ENCODE measurements at places on chromosomes 5 and 9.

DNA sequence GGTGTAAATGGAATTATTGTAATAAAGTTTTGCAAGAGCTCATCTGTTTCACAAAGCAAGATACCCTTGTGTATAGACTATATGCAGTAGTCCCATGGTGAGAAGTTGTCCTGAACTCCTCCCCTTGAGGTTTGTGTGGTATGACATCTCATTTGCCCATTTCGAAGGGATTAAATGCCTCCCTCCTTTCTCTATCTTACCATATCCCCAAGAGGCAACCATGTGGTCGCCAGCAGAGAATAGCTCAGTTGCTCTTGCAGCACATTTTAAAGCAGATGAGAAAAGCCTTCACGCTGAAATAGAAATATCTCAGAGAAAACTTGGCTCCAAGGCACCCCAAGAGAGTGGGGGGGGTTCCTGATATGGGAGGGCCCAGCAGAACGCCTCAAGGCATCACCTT, 4.6 kb downstream of the SEMA6A start:
- DNase-seq = no peak

DNA sequence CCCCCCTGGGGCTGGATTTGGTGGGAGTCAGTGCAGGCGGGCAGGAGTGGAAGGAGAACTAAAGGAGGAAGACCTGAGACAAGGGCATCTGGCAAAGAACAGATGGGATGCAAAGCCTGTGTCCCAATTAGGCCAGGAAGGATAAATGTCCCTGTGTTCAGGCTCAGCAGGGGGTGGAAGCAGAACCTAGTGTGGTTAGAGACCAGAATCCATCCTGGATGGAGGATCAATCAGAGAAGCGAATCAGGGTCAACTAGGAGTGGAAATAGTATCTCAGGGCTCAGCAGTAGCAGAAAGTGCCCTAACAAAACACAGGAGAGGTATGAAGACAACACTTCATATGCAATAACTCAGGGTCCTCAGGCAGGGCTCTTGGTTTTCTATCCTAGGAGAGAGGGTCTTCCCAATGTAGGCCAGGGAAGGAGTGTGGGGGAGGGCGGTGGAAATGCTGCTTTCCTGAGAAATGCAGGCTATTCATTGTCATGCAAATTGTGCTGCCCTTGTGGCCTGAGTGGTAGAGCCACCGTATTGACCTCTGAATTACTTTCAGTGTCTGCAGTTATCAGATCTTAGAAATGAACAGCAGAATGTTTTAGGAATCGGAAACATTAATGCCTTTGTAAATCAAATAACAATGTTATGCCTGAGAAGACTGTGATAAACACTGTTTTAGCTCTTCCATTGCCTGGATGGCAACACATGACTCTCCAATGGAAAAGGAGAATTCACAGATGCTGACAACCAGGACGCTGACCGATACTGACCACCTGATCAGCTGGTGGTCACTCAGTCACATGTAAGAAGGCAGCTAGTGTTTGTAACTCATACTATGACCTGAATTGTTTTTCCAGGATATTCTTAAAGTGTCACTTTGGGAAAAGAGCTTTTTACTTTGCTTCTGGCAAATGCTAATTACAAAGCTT, 323.6 kb downstream of the SEMA5A start:
- no peak for DNase-seq

DNA sequence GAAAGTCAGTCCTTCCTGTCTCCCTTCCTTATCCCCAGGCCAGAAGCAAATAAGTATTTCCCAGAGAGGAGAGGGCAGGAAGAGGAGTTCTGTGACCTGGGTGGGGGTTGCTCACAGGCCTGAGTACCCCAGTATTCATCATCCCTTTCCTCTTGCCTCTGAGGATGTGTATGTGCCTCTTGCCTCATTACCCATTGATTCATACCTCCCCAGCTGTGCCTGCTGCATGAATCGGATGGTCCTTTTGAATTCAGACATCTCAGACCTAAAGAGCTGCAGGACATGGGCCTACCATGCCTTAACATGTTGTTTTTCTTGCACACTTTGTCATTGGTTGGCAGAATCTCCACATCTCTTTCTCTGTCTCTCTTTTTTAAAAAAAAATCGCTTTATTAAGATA, 112.8 kb upstream of the SHB start:
- no peak for DNase-seq

DNA sequence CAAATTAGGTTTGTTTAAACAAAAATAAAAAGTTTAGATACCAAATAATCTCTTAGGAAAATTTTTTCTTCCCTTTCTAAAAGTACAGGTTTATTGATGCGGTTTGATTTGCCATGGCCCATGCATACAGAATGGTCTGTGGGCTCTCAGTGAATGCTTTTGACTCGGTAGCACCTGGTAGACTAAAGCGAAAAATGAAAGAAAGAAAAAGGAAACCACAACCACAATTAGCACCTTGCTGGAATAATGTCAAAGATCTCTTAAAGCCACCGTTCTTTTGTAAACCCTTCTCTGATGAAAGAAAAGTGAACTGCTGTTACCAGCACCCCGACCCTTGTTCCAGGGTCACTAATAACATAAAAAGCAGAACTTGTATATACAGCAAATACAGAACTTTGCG, 157.9 kb downstream of the NFIB start:
- no peak for DNase-seq

DNA sequence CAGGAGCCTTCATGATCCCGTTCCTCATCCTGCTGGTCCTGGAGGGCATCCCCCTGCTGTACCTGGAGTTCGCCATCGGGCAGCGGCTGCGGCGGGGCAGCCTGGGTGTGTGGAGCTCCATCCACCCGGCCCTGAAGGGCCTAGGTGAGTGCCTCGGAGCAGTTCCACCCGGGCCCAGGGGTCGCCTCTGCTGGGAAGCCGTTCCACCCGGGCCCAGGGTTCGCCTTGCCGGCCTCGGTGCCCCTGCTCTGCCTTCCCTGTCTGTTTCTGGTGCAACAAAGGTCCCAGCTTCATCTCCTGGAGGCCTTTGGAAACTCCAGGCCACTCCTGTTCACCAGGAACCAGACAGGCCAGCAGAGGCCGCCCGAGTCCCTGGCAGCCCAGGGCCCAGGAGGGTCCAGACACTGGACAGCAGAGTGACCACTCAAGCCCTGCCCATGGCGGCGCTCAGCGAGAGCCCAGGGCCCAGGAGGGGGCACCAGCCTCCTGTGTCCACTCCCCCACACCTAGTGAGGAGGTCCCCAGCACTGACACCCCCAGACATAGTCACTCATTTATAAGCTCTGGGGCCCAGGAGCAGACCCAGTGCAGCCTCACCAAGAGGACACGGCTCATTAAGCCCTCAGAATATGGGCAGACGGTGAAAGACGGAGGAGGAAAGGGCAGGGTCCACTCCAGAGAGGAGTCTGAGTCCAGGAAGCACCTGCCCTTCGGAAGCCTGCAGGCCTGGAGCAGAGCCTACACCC, 7.5 kb downstream of the SLC6A19 start:
- DNase-seq = no peak

DNA sequence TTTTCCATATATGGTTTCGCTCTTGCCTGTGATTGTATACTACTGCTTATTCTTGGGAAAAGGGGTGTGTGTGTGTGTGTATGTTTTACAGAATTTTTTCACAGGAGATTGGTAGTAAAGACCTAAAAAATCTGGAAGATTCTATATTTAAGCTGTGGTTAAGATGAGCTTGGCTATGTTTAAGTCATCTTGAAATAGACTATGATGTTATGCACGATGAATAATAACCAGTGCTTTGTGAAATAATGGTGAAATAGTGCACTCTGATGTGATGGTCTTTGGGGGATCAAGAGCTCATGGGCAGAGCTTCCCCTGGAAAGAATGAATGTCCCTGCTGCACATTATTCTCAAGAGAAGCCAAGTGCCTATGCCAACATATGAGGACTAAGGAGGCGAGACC, 301.0 kb downstream of the ACTL7B start:
- DNase-seq = no peak

DNA sequence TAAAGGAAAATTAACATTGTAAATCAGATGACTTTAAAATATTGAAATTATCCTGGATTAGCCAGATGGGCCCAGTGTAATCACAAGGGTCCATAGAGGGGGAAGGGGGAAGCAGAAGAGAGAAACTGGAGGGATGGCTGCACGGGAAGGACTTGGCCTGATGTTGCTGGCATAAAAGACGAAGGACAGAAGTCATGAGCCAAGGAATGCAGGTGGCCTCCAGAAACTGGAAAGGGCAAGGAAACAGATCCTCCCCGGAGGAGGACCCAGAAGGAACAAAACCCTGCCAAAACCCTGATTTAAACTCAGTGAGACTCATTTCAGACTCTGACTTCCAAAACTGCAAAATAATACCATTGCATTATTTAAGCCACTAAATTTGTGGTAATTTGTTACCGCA, 100.2 kb downstream of the ADAMTS2 start:
- DNase-seq = peak; percentile 59

- DNase-seq = no peak
These were observed 76.1 kb upstream of the ASS1 start for GRCh38 chr9:130368631-130369103.

- peak; percentile 21 for DNase-seq
These were observed 9.6 kb downstream of the ACSL6 start for GRCh38 chr5:132001647-132002561.

DNA sequence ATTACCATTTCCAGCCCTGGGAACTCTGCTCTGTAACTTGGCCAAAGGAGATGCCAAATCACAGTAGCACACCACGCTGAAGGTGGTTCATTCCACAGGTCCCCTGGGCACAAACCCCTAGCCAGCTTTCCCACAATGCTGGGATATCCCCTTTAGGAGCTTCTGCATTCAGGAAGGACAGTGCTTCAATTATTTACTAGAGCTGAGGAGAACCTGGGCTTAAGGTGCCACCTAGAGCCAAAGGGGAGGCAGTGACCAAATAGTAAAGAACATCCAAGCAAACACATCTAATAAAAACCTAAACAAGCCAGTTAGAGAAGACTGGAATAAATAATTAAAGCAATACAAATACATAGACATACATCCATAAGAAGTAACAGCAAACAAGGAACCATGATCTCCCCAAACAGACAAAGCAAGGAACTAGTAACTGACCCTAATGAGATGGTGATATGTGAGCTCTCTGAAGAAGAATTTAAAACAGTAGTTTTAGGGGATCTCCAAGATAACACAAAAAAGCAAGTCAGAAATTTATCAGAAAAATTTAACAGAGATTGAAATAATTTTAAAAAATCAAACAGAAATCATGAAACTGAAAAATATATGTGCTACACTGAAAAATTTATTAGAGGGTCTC, 14.6 kb downstream of the KIF4B start:
- no peak for DNase-seq

GRCh38 chr5:73918791-73919221, 292.8 kb downstream of the ARHGEF28 start:
- no peak for DNase-seq

GRCh38 chr5:17854901-17855300, 220.6 kb downstream of the TAF11L14 start:
- no peak for DNase-seq

- DNase-seq = no peak
These were observed 18.2 kb upstream of the CEP120 start for GRCh38 chr5:123441408-123441807.

GRCh38 chr5:117829646-117830045, 1158.7 kb downstream of the DTWD2 start:
- DNase-seq = no peak

DNA sequence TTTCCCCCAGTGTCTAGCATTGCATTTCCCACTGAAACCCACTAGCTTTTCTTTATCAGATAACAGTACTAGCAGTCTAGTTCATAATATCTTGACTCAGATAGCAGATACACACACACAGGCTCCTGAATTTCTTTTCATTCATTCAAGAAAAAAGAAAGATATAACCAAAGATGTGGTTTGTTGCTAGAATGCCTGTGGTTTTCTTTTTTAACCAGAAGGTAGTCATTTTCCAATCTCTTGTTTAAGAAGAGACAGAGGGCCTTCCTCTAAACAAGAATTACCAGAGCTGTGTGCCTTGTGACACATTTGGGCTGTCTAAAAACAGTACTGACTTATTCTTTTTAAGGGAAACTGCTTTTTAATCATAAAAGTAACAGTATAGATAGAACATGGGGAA, 167.3 kb downstream of the PJA2 start:
- no peak for DNase-seq

- DNase-seq = no peak
These were observed 57.0 kb upstream of the GRAMD2B start for GRCh38 chr5:126366199-126366560.

DNA sequence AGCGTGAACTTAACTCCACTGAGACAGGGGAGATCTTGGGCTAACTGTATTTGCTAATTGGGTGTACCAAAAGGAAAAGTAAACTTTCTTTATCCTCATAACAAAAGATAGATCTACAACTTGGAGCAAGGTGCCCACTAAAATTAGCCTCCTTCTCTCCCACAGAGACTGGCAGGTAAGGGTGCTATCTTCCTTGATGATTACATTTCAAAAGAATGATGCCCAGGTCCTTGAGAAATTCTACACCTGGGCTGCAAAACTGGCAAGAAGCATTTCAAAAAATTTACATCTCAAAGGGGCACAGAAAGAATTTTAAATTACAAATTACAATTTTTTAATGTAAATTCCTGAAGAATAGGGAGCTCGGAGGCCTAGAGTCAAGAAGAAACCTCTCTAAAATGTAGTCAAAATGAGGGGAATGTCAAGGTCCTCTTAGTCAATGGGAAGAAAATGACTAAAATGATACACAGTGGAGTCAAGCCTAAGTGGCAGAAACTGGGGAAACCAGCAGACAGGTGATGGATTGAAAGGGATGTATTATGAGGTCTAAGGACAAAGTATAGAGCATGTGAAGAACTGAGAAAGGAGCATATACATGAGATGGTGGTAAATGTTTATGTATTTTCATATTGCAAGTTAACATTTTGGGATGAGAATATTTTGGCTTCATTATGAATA, 348.3 kb upstream of the TUSC1 start:
- no peak for DNase-seq

DNA sequence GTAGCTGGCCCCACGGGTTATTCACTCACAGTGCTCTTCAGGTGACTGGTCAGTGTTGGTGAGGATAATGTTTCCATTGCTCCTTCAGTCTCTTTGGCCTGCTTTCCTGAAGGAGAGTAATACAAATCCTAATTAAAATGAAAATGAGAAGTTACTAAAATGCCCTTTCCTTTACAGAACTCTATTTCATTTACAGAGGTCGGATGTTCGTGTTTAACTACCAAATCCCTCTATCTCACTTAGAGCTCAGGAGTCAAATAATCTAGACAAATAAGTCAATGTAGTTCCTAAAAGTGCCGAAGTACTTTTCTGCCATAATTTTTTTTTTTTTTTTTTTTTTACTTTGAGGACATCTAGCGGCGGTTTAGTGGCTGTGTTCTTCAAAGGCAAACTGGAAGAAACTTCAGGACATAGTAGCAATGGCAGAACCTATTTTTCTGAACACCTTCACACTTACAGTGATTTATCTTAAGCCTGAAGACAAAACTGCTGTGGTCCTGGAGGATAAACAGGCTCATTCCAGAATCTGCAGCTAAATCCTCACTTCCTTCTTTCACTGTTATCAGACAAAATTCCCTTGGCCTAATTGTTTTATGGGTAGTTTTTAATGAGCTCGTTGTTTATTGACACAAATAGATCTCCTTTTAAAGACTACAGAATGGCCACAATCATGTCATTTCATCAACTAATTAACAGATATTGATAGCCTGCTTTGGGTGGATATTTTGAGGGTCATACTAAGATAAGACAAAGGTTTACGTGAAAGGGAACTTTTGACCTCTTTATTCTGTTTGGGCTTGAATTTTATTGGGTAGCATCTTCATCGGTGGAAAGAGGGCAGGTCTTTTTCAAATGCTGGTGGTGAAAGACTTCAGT, 207.6 kb upstream of the DMRTA1 start:
- DNase-seq = no peak

GRCh38 chr5:172815631-172816030, 18.4 kb upstream of the ERGIC1 start:
- DNase-seq = no peak

GRCh38 chr9:129121483-129121882, 10.3 kb downstream of the PTPA start:
- DNase-seq = no peak

GRCh38 chr5:151682751-151683331, 3.9 kb downstream of the SPARC start:
- no peak for DNase-seq
